ENCODE measurements at places on chromosomes 4 and X. TPM values are rescaled to one million over a fixed set of nuclear protein-coding genes. Genes with fewer than 3 reads are reported as not detected.

DNA sequence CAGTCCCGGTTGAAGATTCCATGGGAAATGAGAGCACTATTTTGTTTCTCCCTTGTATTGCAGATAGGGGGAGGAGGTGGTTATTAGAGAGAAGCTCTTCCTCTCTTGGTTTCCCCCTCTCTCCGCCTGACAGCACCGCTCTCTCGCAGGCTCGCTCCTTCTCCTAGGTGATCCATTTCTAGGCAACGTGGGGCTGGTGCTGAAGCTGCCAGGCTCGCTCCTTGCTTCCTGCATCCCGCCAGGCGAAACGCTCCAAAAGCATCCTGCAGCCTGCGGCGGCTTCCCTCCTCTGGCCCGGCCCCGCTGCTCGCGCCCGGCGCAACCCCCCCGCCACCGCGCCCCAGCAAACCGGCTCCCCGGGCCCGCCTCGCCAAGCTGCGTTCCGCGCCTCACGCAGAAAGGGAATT, at the start of gene GRID2:
TSS of gene GRID2 (plus strand) at position 346 of the 407 bp plus-strand sequence.
- H3K36me3 ChIP-seq: no peaks in the 10 kb centered on the region
- H3K27ac ChIP-seq: no peak within 1 kb of the TSS
- peak; percentile 6 for DNase-seq
- H3K27me3 ChIP-seq: peaks cover 31% of the 10 kb centered on the region
- peak within 1 kb of the TSS; percentile 59 for H3K4me3 ChIP-seq

DNA sequence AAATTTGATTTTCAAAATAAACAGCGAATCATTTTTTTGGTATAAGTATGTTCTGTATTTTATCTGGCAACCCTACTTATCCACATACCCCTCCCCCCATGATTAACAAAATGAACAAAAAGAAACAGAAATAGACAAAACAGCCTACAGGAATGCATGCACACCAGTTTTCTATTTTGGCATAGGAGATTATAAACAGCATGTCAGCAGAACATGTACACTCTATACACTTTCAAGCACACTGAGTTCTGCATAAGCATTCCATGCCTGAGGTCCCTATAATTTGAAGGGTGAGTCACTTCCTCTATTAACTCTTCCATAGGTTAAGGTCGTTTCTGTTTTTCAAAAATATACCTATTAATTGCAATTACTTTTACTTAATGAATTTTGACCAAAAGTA, 28.0 kb upstream of the ZNF280C start:
- no peak overlapping the region for H3K4me3 ChIP-seq
- no peaks in the 10 kb centered on the region for H3K4me1 ChIP-seq
- H3K27ac ChIP-seq: no peak overlapping the region
- H3K27me3 ChIP-seq: no peaks in the 10 kb centered on the region
- H3K36me3 ChIP-seq: no peaks in the 10 kb centered on the region

- H3K27me3 ChIP-seq: no peaks in the 10 kb centered on the region
- no peaks in the 10 kb centered on the region for H3K36me3 ChIP-seq
- H3K4me1 ChIP-seq: no peaks in the 10 kb centered on the region
- no peak overlapping the region for H3K27ac ChIP-seq
- DNase-seq: no peak
These were observed 6.4 kb downstream of the PPEF2 start for GRCh38 chr4:75895744-75896314.

GRCh38 chr4:153025406-153025805, 89.3 kb downstream of the FHDC1 start:
- no peak overlapping the region for H3K4me3 ChIP-seq
- H3K27ac ChIP-seq: no peak overlapping the region
- H3K36me3 ChIP-seq: no peaks in the 10 kb centered on the region
- DNase-seq: no peak
- H3K4me1 ChIP-seq: no peaks in the 10 kb centered on the region
- peaks cover 2% of the 10 kb centered on the region for H3K27me3 ChIP-seq

The SUPT20HL2 gene
- total RNA-seq: not detected

DNA sequence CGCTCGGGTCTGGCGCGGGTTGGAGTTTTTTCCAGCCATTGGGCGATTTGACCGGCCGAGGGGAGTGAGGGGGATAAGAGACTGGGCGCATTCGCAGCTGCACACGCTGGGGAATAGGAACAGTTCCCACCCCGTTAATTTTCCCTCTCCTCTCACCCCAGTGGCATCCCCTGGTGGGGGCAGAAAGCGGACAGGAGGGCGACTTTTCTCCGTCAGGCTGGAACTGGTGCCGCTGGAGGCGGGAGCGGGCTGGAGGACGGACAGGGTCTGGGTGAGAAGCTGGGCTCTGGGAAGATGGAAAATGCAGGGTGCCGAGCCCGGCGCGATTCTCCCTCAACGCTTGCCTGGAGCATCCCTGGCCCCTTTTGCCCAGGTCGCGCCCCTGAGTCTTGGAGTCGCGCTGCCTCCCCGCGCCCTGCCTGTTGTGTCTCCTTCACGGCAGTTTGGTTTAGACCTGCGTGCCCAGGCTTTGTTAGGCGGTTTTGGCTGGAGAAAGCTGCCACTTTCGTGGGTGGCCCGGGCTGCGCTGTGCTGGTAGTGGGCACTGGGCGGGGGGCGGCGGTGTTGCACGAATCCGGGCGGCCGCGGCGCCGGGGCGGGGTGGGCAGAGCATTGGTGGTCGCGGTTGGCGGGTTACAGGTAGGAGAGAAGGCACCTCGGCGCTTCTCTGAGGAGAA, 2.0 kb downstream of the ADGRL3 start:
- peak overlapping the region; percentile 83 for H3K4me3 ChIP-seq
- H3K27me3 ChIP-seq: peaks cover 6% of the 10 kb centered on the region
- H3K27ac ChIP-seq: no peak overlapping the region
- DNase-seq: no peak
- no peaks in the 10 kb centered on the region for H3K36me3 ChIP-seq

Measured in astrocyte (in vitro differentiated cells and primary cell).